ENCODE measurements at places on chromosomes 11 and 22. TPM values are rescaled to one million over a fixed set of nuclear protein-coding genes. Genes with fewer than 3 reads are reported as not detected.

- no peak for DNase-seq
Measured at GRCh38 chr11:71281831-71282230, 29.5 kb upstream of the SHANK2 start.

DNA sequence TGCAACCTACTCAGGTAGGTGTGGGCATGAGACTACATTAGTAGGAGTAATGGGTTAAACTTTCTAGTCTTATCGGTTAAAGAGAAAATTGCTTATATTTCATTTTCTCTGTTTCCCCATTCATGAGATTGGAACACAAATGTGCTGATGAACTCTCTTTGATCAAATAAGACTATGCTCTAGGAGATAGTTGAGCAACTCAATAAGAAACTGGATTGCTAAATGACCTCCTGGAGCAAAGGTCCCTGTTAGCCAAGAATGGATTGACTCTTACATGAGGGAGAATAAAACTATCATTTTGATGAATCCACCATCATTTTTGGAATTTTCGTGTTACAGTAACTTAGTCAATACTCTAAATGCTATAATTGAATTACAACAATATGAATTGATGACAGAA lies 11.1 kb upstream of the NOX4 start:
- DNase-seq = no peak

MYO18B gene
- total RNA-seq = 73.5 TPM

C11orf87 gene
- not detected for total RNA-seq

C11orf65 gene
- not detected for total RNA-seq

- DNase-seq = no peak
Measured at GRCh38 chr11:93116641-93117441, 81.0 kb downstream of the SLC36A4 start.

DNA sequence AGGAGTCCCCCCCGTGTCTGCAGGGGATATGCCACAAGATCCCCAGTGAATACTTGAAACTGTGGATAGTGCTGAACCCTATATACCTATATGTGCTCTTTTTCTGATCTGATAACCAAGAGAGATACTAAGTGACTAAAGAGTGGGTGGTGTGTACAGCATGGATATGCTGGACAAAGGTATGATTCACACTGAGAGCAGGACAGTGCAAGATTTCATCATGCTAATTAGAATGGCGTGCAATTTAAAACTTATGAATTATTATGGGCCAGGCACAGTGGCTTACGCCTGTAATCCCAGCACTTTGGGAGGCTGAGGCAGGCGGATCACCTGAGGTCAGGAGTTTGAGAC lies 90.2 kb upstream of the ALKBH3 start:
- no peak for DNase-seq

GRCh38 chr11:67382276-67383136 lies 9.1 kb upstream of the CLCF1 start:
- no peak for DNase-seq

MRTFA gene
- 129 TPM for total RNA-seq

DNA sequence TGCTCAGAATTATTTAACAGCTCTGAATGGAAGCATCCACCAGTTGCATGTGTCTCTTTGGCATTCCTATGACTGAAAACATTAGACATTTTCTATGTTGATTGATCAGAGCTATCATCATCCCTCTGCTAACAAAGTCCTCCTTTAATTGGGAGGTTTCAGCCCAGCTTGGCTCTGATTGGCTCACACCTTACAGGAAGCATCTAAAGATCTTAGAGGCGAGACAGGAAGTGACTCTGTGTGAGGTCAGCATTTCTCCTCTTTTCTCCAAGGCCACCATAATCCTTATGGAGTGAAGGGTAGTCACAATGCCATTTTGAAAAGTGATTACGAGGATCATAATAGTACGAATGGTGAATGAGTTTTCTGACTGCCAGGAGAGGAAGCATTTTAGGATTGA lies 260.8 kb downstream of the MIAT start:
- DNase-seq = no peak

All from thoracic aorta (tissue), 2 donors.